ENCODE measurements at places on chromosomes 2 and 18. TPM values are rescaled to one million over a fixed set of nuclear protein-coding genes. Genes with fewer than 3 reads are reported as not detected.

Gene ABCG5
- total RNA-seq: not detected

DNA sequence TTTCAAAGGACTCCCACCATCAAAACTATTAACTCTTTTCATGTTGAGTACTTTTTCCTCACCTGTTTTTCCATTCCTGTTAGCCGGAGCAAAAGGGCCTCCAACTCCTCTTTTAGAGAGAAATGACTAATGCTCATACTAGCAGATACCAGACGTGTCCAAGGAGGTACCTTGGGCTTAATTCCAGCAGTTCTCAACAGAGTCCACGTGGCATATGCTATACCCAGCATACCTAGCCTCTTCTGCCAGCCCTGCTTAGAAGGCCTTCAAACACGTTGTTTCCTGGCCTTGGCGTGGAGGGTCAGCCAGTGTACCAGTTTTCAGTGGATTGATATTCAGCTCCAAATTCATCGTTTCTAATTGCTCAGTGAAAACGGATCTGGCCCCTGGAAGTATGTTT is 123.9 kb downstream of the MGAT5 start:
- DNase-seq: no peak

DNA sequence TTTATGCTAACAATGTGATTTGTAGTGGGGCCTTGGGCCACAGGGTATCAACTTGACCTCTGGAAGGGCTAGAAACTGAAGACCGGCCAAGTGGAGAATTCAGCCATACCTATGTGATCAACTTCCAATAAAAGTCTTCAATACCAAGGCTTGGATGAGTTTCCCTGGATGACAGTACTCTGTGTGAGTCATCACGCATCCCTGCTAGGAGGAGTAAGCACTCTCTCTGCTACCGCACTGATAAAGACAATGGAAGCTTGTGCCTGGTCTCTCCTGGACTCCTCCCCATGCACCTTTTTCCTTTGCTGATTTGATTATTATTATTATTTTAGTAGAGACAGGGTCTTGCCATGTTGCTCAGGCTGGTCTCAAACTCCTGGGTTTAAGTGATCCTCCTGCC is 58.1 kb downstream of the SKA1 start:
- DNase-seq: no peak

- no peak for DNase-seq
Observed at GRCh38 chr2:129957891-129958290, 21.6 kb upstream of the RAB6C start.

GRCh38 chr2:69979902-69980807 is 18.7 kb upstream of the ASPRV1 start:
- no peak for DNase-seq

DNA sequence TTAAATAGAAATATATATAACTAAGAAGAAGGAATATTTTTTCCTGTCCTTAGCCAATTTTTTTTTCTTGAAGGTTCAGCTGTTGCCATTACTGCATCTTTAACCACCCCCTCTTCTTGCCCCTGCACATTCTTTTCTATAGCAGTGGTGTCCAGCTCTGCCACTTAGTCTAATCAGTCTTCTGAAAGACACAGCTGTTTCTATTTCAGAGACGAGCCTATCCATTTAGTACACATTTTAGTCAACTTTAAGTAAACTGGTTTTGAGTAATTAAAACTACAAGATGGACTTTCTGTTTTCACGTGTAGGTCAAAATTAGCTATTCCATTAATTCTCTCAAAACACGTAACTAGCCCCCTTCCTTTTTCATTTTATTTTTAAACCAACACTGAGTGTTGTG is 21.0 kb downstream of the SPOPL start:
- DNase-seq: no peak

DNA sequence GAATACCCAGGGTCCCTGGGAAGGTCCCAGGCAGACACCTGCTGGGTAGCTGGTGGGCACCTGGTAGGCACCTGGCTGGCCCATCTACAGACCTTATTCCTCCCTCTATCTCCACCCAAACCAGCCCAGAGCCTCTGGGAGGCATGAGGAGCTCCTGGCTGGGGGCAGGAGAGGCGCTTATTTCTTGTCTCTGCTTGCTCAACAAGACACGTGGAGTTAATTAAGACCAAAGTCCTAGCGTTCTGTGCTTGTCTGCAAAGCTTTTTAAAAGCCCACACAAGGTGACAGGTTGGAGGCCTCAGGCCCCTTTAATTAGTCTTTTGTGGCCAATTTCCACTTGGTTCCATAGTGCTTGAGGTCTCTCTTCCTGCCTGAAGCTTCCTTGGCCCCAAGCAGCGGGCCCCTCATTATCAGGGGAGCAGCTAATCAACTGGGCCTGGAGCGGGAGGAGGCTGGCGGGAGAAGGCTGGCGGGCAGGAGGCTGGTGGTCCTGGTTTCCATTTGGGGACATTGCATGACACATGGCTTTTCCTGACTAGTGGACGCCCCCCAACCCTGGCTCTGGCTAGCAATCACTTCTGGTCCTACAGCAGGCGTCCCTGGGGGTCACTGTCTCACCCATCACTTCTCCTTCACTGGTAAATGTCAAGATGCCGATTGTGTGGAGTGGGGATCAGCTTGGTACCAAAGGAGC is 65.4 kb upstream of the HDAC4 start:
- no peak for DNase-seq

Gene FEV
- total RNA-seq: not detected

DNA sequence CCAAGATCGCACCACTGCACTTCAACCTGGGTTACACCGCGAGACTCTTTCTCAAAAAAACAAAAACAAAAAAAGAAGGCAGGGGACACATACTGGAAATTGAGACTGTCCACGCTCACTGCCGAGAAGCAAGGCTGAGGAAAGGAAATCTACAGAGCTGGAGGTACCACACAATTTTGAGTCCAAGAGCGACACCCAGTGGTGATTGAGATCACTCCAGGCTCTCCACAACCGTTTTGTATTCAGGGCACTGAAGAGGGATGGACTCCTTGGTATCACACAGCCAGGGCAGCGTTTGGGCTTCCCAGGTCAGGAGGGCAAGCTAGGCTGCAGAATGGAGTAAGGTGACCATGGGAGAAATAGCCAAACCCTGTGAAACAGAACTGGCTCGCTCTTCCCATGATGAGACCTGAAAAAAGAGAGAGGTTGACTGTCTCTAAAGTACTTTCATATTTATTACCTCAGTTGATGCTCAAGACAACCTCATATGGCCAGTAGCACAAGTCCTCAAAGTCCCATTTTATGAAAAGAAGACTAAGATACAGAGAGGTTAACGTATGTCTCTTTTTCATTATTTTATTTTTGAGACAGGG is 74.5 kb upstream of the YPEL5 start:
- peak; percentile 76 for DNase-seq

GRCh38 chr2:167471332-167471731 is 583.1 kb downstream of the XIRP2 start:
- DNase-seq: no peak

DNA sequence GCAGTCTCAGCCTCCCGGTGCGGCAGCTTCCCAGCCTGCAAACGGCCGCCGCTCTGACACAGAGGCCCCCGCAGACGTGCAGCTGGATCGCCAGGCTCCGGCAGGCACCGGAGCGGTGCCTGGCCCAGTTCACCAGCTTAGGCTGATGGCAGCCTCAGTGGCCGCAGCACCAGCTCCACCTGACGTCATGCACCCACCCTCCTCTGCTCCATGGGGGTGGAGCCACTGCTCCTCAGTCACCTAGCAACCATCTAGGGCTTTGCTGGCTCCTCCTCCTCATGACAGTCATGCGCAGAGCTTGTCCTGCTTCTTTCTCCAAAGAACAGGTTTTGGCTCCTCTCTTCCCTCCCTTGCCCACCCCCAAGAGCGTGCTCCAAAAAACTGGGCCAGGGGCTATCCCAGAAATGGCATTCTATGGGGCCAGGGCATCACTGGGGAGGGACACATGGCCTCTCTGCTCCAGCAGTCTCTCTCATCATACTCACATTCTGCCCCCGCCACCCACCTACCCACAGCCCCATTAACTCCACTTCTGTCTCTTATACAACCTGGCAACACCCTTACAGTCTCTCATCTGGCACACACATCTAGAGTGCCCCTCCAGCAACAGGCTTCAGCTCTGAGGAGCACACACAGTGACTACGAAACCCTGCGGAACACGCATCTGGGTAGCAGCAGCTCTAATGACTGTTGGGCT is 5.5 kb downstream of the DCTN1 start:
- DNase-seq: no peak

Gene ARHGAP25
- 87.7 TPM for total RNA-seq

DNA sequence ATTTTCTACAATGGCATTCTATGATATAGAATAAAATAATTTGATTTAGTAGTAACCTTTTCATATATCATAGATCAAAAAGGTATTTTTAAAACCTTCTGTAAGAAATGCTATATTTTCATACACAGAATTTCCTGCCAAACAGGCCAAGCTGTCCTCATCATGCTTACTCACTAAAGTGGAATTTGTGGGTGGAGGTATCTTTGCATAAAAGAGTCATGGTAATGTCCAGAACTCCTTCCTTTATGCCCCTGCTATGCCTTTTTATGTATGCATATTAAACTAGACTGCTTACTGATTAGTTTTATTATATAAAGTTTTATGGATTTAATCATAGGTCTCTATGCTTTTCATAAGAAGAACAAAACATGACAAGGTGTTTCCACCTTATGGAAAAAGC is 27.5 kb upstream of the MARCHF7 start:
- no peak for DNase-seq

DNA sequence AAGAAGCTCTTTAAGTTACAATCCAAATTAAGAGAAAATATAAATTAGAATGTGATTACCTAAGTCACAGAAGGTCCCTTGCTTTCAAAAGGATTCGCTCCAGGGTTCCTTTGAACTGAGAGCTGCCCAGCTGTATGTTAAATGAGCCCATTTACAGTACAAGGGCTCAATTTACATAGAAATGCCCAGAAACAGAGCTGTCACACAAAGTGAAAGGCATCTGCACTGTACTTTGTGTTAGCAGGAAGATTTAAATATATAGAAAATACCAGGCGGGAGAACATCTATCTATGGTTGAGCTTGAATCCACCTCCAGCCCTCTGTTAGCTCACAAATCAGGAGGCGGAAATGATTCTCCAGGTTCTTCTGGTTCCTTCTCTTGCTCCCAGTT is 272.9 kb downstream of the PAX3 start:
- DNase-seq: no peak

- no peak for DNase-seq
Observed at GRCh38 chr2:85179541-85179940, 46.3 kb downstream of the TCF7L1 start.

DNA sequence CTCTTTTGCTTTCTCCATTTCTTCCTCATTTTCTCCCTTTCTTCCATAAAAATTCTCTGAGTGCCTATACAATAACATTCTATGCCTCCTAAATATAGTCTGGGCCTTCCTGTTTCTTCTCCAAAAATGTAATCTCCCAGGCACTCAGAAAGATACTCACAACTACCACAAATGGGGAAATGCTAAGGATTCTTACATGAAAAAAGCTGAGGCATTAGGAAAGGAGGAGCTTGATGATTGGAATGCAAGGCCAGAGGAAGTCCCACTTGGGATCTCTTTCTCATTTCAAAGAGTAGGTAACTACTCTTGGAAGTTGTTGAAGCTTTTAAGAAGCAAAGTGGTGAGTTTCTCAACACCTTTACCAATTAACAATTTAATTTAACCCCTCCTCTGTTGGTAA is 3.4 kb downstream of the VSNL1 start:
- DNase-seq: no peak

Gene FAM228A
- 0.12 TPM for total RNA-seq

Gene APCDD1
- total RNA-seq: not detected

DNA sequence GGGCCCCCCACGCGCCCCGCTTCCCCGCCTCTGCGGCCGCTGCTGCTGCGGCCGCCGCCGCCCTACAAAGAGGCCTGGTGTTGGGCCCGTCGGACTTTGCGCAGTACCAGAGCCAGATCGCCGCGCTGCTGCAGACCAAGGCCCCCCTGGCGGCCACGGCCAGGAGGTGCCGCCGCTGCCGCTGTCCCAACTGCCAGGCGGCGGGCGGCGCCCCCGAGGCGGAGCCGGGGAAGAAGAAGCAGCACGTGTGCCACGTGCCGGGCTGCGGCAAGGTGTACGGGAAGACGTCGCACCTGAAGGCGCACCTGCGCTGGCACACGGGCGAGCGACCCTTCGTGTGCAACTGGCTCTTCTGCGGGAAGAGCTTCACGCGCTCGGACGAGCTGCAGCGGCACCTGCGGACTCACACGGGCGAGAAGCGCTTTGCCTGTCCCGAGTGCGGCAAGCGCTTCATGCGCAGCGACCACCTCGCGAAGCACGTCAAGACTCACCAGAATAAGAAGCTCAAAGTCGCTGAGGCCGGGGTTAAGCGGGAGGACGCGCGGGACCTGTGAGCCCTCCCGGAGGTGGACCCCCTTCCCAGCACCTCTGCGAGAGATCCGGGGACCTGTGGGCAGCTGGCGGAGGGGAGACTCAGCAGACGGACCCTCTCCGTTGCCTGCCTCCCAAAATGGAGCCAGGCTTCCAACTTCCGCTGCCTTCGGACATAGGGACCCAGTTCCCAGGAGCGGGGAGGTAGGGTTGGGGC is 1.9 kb downstream of the SP5 start:
- DNase-seq: peak; percentile 53

- no peak for DNase-seq
Observed at GRCh38 chr2:70068119-70068518, 19.2 kb upstream of the PCBP1 start.

- DNase-seq: no peak
Observed at GRCh38 chr2:234939996-234940395, 11.8 kb upstream of the SH3BP4 start.

Gene HOXD3
- not detected for total RNA-seq

DNA sequence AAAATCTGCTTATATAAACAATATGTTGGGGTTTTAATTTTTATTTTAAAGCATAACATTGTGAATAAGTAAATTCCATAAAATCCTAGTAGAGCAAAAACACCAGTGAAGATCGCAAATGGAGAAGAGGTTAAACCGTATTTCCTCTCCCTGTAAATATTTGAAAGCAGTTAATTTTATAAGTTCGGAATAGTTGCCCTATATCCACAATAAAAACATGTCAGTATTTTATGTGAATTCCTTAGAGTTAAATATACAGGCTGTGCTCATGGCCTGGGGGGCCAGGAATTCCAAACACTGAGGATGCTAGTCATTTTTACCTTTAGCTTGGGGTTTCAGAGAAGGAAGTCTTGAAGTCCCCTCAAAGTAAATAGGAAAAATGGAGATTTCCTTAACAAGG is 135.0 kb downstream of the FIGN start:
- no peak for DNase-seq

DNA sequence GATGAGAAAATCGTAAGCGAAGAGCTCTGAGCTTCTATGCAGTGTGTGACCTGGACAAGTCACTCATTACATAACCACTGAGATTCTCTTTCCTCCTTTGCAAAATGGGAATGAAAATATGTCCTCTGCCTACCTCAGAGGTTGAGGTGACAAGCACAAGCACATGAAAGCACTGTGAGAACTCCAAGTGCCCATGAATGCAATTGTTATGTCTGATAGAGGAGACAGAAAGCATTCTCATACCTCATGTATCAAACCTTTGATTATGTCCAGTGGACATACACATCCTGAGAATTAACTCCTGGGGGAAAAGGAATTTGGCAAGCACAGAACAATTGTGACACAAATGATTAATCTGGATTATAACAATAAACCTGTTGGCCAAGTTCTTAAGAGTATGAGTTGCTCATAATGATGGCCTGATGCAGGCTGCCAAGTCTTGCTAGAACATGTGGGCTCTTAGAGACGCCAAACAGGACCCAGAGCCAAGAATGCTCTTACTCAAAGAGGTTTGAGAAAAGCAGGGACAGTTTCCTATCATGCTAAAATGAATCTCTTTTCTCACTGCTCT is 8.5 kb upstream of the RMDN2 start:
- DNase-seq: no peak

Gene PIEZO2
- not detected for total RNA-seq

GRCh38 chr2:128789776-128790455 is 471.2 kb upstream of the HS6ST1 start:
- no peak for DNase-seq
